HAP-1 (cell line): ENCODE measurements at places on chromosomes 6 and 20.
A peak's percentile ranks its signal among the peaks of the same experiment; 100 is the strongest.

DNA sequence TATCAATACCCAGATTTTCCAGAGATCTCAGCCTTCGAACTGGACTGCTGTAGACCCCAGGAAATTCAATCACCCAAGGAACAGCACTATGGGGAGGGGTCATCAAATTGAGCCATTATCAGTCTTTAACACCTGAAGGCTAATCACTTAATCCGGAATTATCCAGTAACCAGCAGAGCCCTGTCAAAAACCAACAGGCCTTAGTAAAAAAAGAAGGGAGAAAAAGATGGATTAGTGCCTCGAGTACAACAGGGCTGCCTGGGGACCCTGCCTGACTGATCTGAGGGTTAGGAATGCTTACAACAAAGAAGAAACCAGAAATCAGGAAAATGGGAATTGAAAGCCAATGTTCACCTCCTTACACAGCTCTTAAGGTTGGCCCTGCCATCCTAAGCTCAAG, 7.6 kb downstream of the RRAGD start:
- no peak for DNase-seq

- no peak for DNase-seq
Measured at GRCh38 chr6:102981490-102982015, 1588.0 kb downstream of the GRIK2 start.

- peak; percentile 26 for DNase-seq
Measured at GRCh38 chr6:88045521-88046136, 2.0 kb upstream of the SPACA1 start.

DNA sequence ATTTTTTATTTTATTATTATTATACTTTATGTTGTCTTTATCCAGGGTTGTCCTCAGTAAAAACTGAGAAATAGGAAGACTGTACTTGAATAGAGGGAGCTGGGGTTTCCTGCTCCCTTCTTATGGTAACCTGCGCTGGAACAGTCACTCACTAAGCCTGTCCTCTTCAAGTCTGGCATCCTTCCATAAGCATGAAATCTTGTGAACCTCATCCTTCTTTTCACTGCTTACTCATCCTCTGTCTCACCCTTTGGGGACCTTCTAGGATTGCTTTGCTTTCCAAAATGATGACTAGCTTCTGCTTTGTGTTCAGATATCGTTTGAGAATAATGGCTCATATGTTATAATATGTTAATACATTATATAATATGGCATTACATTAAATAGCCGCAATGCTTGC, 90.6 kb downstream of the C6orf118 start:
- DNase-seq: no peak

DNA sequence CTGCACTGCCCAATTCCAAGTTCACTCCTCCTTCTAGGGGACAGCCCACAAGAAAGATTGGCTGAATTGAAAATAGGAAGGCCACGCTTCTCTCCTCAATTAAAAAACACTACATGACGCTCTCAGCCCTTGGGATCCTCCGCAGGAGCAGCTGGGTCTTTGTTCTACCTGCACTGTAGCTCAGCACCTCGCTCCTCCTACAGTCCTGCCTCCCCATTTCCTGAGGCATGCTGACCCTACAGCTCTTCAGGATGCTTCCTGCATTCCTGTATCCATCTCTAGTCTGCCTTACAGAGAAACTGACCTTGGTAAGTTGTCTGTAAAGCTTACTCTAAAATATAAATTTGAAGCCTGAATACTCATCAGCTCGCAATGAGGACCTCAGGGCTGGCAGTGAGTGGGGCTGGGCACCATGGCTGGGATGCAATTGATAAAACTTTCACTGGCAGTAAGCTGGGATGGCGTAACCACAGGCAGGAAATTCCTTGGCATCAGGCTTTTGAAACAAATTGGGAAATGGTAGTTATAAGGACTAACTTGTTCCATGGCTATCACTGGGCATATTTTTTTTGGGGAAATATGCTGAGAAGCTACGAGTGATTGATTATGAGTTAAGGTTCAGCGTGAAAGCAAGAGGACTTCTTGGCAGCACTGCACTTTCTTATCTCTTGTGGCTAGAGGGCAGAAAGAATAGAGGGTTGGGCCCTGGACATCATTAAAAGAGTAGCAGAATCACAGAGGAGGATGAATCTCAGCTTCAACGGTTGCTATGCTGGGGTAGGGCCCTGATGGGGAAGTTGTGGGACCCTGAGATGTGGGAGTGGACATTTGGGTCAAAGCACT, 11.7 kb upstream of the SIRPB1 start:
- DNase-seq: no peak

GRCh38 chr20:62051144-62051543, 14.5 kb downstream of the TAF4 start:
- DNase-seq: no peak

GRCh38 chr6:81937296-81937937, 184.9 kb upstream of the TENT5A start:
- DNase-seq: no peak
